OCI-LY7 (cell line): ENCODE measurements at places on chromosomes 7 and 10.

- DNase-seq: no peak
Measured at GRCh38 chr7:21572331-21573313, 29.8 kb downstream of the DNAH11 start.

DNA sequence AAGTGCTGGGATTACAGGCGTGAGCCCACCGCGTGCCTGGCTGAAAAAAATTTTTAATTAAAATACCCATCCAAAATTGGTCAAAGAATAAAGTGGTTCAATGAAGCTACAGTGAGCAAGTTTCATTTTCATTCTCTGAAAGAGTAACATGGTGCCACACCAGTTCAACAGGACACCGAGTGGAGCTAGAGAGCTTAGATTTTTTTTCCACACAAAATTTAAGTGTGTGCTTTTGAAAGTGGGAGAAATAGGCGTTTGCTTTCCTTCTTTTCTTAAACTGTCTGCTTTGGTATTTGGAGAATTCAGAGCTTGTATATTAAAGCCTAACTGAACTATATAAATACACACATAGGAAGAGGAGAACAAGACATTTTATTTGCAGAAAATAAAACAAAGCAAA lies 43.4 kb downstream of the BPGM start:
- no peak for DNase-seq

- DNase-seq: no peak
Measured at GRCh38 chr10:29610876-29611647, 23.7 kb downstream of the SVIL start.

GRCh38 chr10:26790221-26790995 lies 70.3 kb downstream of the ABI1 start:
- DNase-seq: no peak

- DNase-seq: peak; percentile 90
Measured at GRCh38 chr7:121180436-121181063, 148.2 kb upstream of the WNT16 start.

- DNase-seq: peak; percentile 47
Measured at GRCh38 chr7:147245274-147245673, 1128.7 kb downstream of the CNTNAP2 start.

DNA sequence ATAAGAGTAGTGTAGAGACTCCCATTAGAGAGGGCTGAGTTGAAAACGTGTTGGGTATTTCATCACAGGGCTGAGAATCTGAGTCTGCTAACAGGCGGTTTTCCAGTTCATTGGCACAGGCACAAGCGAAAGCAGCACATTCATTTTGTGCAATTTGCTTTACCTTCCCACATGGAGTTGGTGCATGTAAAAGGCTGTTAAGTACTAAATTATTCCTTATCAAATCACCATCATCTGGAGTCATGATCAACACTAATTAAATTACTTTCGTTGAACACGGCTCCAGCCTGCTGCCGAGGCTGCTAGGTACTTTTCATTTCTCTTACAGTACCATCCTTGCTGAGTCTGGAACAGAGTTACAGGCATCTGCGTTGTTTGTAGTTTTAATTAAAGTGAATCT lies 43.8 kb downstream of the ETV1 start:
- DNase-seq: no peak

DNA sequence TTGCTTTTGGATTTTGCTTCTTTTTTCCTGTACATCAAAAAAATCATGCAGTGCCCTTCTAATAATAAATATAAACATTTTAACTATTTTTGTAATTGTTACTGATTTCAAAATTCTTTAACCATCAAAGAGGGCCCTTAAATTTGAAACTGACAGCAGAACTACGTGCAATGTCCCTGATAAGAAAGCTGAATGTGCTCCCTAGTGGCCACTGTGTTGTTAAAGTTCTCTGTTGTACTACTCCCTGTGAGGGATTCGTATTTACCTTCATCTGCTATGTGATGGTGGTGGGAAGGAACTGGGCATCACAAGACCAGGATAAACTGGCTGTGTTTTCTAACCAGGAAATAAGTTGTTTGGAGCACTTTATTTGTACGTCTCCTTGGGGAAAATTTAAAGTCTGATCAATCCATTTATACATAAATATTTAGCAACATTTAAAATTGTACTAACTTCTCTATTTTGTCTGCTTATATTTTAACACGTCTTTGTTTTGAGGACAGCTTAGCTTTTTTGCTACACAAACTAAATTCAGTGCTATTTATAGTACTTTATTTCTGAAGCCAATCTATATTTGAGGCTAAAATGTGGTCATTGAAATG lies 322.4 kb downstream of the HGF start:
- no peak for DNase-seq

DNA sequence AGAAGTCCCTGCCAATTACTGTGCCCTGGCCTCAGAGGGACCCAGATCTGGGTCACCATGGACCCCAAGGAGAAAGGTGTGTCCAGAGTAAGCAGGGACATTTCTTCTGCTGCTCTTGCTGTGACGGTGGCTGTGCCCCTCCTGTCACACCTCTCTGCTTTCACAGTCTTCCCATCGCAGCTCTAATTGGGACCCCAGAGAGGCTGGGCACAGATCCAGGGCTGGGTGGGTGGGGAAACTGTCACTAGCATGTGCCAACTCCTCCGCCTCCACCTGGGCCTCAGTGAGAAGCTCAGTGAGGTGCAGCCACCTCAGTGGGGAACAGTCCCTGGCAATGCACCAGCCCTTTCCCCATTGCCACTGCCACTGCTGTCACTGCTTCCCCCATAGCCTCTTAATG lies 37.3 kb upstream of the ADCYAP1R1 start:
- no peak for DNase-seq
